ENCODE measurements at places on chromosomes 5 and 9. TPM values are rescaled to one million over a fixed set of nuclear protein-coding genes. Genes with fewer than 3 reads are reported as not detected.

Gene DBH
- 0.09 TPM for total RNA-seq

Gene CDX1
- not detected for total RNA-seq

DNA sequence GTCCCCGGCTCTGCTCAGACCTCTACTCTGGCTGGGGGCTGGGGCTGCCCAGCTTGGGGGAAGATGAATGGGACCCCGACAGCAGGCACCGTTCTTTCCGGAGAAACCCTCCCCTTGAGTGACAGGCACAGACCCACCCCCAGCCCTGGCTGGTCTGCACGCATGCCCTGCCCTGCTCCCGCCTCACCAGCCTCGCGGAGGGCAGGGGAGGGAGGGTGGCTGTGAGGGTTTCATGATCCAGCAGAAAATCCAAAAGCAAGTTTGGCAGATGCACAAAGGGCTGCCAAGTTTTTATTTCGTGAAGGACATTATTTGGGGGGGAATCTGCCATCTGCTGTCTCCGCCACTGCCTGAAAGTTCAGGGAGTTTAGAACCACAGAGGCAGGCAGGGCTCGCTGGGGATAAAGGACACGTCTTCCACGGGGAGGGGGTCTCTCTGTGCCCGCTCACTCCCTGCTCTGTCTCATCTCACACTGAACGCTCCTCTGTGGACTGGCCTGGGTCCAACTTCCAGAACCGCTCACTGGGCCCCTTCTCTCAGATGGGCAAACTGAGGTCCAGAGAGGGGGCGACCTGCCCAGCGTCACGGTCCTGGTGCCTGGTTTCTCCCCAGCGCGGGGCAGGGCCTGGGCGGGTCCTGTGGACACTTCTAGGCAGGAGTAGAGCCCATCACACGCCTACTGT is 92.9 kb downstream of the RXRA start:
- DNase-seq, result no peak

GRCh38 chr9:5566054-5566618 is 55.8 kb downstream of the PDCD1LG2 start:
- no peak for DNase-seq

DNA sequence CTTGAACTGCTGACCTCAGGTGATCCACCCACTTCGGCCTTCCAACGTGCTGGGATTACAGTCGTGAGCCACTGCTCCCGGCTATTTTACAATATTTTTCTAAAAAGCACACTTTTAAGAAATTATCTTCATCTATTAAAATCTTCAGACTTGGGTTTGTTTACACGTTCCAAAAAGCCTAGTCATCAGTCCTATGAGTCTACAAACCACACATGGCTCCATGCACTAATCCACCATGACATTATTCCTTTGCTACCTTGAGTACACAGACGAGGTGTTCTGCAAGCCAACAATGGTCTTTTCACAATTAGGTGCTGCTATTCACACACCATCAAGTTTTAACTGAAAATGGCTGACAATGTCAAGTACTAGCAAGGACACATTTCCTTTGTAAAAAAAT is 41.0 kb downstream of the TRPM6 start:
- no peak for DNase-seq

DNA sequence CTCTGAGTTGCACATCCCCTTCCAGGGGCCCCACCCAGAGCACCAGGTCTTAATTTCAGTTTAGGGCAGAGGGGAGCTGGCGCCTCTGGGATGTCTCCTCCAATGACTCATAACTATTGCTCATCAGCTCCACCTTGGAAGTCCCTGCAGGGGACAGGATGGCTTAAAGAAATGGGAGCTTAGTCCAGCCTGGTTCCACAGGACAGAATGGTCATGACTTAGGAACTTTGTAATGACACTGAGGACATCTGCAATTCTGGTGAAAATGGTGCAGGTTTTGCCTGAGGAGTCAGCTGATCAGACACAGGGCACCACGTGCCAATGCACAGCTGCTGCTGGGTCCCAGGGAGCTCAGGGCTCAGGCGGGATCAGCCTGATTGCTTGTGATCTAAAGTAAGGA is 16.4 kb upstream of the PPP1R26 start:
- no peak for DNase-seq

Gene ST8SIA4
- 12.9 TPM for total RNA-seq

DNA sequence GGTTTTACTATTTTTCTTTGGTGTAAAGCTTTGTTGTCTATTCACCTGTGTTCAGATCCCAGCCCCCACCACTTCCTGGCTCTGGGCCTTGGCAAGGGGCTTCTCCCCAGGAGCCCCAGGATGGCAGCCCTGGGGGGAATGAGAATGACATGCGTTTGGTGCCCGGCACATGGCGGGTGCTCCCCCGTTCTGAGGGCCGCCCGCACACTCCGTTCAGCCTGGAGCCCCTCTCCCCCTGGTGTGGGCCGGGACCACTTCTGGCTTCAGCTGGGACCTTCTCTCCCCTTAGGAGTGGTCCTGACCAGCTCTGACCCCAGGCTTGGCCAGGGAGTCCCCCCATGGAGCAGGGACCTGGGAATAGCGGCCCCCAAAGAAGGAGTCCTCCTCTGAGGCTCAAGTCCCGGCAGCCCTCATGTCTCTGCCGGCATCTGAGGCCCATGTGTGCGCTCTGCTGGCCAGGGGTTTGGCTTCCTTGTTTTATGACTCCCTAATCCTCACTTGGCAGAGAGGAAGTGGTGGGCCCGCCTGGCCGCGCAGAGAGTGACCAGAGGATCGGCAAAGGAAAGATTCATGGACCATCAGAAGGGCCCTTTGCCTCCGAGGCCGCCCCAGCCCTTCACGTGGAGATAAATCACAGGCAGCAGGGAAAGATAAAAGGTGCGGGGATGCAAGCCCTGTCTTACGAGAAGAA is 57.0 kb upstream of the LMX1B start:
- no peak for DNase-seq

- DNase-seq, result no peak
Observed at GRCh38 chr9:76038431-76038830, 148.0 kb downstream of the PCSK5 start.

Gene SPATA31D4
- not detected for total RNA-seq

GRCh38 chr9:136140966-136141365 is 22.3 kb upstream of the TMEM250 start:
- no peak for DNase-seq

GRCh38 chr5:41334758-41335157 is 121.4 kb upstream of the C6 start:
- peak; percentile 13 for DNase-seq

Gene PCDHB10
- 0.67 TPM for total RNA-seq

DNA sequence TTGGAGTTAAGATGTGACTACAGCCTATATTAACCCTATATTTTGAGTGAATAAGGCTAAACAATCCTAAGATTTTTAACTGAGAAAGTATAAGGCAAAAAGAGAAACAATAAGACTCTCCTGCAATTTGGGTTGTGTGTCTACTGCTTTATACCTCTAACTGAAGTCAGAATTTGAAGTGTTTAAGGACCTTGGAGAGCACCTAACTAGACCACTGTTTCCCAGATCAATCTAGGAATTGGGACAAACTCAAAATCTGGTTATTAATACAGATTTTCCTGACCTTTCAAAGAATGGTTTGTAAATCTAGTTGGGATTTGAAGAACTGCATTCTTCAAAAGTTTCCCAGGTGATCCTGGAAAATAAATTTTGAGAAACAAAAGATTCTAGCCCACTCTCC is 42.1 kb downstream of the GABRA1 start:
- DNase-seq, result no peak

- DNase-seq, result no peak
Observed at GRCh38 chr5:66144834-66145390, 812 bp downstream of the SREK1 start.

DNA sequence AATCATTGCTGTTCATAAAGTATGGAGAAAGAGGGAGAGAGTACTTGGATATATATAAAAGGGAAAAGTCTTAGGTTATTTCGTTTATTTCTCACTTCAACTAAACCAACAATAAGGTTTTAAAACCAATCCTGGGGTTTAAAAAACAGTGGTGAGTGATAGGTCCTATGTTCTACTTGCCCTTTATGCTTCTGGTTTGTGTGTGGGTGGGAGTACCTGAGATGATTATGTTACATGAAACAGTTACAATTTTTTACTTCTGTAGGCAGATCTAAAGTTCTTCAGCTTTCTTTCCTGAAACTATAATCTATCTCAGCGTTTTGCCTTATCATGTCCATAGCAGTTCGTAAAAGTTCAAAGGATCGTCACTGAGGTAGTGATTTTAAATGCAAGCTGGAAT is 49.2 kb downstream of the STX17 start:
- no peak for DNase-seq

GRCh38 chr5:149267241-149267973 is 4.3 kb upstream of the AFAP1L1 start:
- no peak for DNase-seq

Gene SCGB3A1
- 0.53 TPM for total RNA-seq

DNA sequence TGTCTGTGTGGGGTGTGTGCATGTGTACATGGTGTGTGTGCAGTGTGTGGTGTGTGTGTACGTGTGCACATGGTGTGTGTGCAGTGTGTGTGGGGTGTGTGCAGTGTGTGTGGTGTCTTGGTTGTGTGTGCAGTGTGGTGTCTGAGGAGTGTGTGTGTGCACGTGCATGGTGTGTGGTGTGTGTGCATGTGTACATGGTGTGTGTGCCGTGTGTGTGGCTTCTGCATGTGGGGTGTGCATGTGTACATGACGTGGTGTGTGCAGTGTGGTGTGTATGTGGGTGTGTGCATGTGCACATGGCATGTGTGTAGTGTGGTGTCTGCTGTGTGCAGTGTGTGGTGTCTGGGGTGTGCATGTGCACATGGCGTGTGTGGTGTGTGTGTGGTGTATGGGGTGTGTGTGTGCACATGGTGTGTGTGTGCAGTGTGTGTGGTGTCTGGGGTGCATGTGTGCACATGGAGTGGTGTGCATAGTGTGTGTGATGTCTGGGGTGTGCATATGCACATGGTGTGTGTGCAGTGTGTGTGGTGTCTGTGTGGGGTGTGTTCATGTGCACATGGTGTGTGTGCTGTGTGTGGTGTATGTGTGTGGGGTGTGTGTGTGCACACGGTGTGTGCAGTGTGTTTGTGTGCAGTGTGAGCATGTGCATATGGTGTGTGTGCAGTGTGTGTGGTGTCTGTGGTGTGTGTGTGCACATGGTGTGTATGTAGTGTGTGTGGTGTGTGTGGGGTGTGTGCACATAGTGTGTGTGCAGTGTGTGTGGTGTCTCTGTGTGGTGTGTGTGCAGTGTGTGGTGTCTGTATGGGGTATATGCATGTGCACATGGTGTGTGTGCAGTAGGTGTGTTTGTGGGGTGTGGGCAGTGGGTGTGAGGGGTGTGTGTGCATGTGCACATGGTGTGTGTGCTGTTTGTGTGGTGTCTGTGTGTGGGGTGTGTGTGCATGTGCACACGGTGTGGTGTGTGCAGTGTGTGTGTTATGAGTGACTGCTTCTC is 40.6 kb upstream of the ZNG1F start:
- DNase-seq, result peak; percentile 20

DNA sequence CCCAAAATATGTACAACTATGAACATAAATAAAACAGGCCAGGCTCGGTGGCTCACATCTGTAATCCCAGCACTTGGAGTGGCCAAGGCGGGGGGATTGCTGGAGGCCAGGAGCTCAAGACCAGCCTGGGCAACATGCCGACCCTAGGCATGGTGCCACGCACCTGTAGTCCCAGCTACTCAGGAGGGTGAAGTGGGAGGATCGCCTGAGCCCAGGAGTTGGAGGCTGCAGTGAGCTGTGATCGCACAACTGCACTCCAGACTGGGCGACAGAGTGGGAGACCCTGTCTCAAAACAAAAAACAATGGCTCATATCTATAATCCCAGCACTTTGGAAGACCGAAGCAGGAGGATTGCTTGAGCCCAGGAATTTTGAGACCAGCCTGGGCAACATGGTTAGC is 1.5 kb downstream of the HAUS6 start:
- no peak for DNase-seq

DNA sequence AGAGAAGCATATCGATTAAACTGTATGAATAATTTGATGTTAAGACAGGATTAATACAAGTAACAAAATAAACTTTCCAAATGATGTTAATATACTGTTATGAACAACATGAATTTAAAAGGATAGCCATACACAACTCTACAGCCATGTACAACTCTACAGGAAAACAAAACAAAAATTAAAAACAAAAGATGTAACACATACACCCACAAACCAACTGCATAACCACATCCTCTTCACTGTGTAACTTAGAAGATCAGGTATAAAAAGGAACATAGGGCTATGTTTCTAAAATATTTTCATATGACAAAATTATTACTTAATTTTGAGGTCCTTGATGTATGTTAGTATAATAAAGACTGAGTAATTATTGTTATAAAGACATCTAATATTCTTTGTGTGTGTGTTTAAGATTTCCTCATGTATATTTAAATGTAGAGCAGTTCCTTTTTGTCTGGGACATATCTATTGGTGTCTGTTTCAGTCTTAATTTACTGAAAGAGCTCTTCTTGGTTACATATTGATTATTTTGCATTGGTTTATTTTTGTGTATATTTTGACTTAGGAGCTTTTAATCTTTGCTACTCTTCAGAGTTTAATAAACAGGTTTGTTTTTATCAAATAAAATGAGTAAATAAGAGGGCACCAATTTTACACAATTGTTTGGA is 966.8 kb upstream of the CTNND2 start:
- no peak for DNase-seq

DNA sequence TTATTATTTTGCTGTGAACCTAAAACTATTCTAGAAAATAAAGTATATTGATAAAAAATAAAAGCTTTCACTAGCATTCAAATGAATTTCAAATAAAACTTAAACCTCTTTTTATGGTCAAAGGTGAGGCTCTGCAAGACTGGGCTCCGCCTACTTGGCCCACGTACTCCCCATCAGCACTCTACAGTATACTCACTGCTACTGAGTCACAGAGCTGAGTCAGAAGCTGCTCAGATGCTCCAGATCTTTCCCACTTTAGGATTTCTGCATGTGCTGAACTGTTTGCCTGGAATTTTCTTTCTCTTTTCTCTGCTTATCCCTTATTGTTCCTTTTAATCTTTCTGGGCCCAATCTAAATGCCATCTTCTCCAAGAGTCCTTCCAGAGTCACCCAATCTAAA is 331.9 kb upstream of the CCNG1 start:
- no peak for DNase-seq

DNA sequence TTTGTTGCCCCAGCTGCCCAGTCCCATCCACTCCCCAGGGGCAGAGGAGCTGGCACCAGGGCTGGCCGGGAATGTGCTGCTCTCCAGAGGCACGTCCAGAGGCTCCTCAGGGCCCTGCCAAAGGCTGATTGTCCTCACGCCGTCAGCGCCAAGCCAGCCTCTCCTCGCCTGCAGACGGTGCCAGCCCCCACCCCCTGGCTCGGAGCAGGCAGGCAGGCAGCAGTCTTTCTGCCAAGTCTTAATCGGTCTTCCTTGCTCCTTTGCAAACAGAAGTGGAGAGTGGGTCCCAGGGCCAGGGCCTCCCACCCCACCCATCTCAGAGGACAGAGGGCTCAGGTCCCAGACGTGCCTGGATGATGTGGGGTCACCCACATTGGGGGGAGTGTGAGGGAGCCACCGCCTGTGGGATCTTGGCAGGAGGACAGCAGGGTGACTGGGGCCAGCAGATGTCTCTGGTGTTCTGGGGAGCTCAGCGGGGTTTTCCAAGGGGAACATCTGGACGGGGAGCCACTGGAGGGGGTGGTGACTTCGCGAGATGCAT is 36.3 kb downstream of the FAM163B start:
- DNase-seq, result peak; percentile 70

Gene ADAMTS2
- 2.6 TPM for total RNA-seq

Gene TOR1B
- total RNA-seq, result 10.5 TPM

- DNase-seq, result no peak
Observed at GRCh38 chr5:179418972-179419371, 73.7 kb upstream of the ADAMTS2 start.

GRCh38 chr5:25707093-25707492 is 1062.3 kb upstream of the CDH10 start:
- DNase-seq, result no peak

Data from heart right ventricle (tissue), 16 donors.